Activated T-cell treated with anti-CD3 and anti-CD28 coated beads for 24 hours (primary cell): ENCODE measurements at places on chromosomes 3 and 15.
A peak's percentile ranks its signal among the peaks of the same experiment; 100 is the strongest.

- no peak for DNase-seq
These were observed 165.0 kb downstream of the RSL24D1 start for GRCh38 chr15:55031727-55032126.

DNA sequence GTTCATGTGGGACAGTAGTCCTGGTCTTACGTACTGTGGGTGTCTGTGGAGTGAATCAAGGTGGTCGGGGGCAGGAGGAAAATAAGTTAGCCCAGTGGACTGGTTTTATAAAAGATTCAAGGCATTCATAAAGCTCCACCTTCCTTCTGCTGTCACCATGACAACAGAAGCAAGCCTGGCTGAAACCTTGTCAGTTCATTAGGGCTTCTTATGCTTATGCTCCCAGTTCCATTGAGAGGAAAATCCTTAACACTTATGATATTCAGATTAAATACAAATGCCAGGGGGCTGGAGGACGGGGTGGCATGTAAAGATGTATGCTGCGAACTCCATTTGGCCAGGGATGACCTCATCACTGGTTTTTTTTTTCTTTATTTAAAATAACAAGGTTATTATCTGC, 283.1 kb upstream of the ATP10A start:
- DNase-seq = no peak

DNA sequence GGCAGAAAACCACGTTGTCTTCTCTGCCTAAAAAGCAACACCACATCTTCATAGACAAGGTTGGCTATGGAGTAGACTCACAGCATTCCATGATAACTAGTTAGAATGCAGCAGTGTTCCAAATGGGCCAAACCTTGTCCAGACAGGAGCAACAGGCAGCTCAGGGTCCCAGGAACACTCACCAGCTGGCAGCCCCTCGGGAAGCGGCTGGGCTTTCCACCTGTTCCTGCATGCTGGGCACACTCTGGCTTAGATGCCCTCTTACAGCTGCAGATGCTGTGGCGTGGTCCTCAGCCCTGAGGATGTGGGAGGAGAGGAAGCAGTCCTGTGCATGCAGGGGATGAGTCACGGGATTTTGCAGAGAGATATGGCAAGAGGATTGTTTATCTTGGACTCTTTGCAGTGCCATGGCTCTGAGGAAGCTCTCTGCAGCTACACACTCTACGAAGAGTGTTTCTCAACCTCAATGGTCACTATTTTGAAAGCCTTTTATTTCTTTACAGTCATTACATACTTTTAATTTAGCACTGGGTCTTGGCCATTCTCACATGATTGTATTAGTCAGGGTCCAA, 11.3 kb downstream of the NRROS start:
- DNase-seq = no peak

GRCh38 chr3:15636028-15636709, 34.6 kb downstream of the BTD start:
- peak; percentile 34 for DNase-seq
